ENCODE measurements at places on chromosomes 11 and 22.

- DNase-seq = no peak
Observed at GRCh38 chr11:85040166-85040565, 587.0 kb downstream of the DLG2 start.

- no peak for DNase-seq
Observed at GRCh38 chr11:100434821-100435641, 252.1 kb upstream of the ARHGAP42 start.

DNA sequence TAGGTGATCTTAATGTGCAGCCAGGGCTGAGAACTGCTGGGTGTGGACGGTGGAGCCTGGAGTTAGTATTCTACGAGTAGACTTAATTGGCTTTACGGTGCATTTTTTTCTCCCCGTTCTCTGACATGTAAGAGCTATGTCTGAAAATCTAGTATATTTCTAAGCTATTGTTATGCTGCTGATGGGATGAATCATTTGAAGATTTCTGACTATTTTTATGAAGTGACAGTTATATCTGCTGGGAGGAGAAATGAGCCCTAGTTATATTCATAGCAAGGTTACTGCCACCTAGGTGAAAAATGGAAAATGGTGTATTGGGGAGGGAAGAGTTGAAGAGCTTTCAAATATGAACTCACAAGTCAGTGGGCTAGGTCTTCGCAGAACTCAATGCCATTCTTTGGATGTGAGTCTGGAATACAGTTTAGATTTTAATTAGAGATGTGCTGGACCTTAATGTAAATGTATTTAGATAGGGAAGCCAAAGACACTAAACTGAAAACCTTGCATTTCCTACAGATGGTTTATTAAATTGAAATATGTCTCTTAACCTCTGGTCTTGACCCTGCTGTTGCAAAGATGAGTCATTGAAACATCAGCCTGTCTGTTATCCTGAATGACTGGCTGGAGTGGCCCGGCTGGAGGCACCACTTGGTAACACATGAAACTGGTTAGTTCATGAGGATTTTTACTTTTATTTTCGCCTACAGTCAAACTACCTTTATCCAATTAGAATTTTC is 293.7 kb downstream of the DDX10 start:
- no peak for DNase-seq

DNA sequence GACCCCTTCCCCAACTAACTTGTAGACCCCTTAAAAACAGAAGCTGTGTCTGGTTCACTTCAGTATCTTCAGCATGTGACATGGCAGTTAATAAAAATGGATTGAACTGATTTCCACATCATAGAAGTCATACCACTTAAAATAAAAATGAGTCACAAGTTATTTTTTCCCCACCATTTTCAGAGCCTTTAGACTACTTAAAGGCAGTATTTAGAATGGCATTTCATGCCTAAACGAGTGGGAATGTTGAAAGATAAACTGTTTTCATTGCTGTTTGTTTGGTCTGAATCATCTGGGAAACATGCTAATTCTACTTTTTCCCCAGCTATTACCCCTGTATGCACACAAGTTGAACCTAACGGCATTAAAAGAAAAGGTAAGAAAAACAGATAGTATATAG is 324.0 kb downstream of the RAB38 start:
- no peak for DNase-seq

DNA sequence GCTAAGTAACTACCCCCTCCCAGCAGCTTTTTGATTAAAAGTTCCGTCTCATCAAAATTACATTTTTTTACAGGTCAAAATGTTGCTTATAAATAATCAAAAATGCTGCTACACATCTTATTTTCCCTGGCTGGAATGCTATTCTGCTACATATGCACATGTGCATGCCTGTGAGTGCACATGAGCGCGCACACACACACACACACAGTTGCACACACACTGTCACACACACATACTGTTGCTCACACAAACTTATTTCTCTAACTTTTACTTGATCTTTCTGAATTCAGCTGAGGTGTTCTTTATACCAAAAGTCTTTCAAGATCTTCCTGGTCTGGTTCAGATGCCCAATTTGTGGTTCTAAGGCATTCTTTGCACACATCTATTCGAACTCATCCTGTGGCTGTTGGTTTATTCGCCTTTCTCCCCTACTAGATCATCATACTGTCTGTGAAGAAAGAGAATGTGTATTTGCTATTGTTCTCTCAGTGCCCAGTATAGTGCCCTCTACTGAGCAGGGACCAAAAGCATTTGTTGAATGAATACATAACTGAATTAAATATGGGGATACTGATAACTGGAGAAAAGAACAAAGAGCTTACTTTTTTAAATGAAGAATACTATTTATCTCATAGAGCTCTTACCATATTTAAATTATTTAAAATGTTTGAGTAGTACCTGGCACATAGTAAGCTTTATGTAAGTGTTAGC is 68.1 kb upstream of the CCDC179 start:
- no peak for DNase-seq

GRCh38 chr11:71285111-71285510 is 32.7 kb upstream of the SHANK2 start:
- DNase-seq = no peak

GRCh38 chr11:95557376-95557775 is 232.2 kb downstream of the FAM76B start:
- no peak for DNase-seq

DNA sequence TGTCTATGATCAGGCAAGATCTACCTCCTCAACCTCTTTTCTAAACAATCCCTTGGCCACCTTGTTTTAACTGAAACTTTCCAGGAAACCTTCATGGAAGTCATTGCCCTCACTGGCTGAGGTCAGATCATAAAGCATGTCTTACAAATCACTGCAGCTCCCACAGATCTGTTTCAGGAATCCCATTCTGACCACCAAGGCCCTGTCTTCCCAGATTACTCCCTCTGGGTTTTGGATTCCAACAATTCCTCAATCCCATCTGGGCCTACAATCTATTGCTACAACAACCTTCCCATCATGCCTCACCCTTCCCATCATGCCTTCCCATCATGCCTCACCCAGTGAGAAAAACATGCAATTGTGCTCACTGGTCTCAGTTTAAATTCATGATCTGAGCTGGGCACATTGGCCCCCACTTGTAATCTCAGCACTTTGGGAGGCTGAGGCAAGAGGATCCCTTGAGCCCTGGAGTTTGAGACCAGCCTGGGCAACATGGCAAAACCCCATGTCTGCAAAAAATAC is 15.9 kb downstream of the ADAMTS15 start:
- DNase-seq = no peak

DNA sequence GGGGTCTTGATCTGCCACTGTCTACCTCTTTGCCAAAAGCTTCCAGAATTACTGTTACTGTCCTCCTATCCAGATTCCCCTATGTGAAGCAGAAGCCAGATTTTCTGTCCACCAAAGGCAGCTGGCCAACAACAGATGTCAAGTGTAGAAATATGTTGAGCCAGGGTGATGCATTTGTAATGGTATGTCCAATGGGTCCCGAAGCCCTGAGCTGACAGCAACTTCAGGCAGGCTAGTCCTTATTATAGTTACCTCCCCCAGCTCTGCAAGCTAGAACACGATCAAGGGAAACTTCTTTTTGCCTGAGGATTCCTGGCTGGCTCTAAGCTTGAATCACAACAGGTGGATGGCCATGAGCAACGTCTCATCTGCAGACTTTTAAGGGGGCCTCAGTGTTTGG is 10.2 kb downstream of the PAMR1 start:
- no peak for DNase-seq

- DNase-seq = no peak
Observed at GRCh38 chr22:36162127-36163034, 1.8 kb upstream of the APOL3 start.

- DNase-seq = no peak
Observed at GRCh38 chr22:44543781-44544477, 45.9 kb upstream of the RTL6 start.

DNA sequence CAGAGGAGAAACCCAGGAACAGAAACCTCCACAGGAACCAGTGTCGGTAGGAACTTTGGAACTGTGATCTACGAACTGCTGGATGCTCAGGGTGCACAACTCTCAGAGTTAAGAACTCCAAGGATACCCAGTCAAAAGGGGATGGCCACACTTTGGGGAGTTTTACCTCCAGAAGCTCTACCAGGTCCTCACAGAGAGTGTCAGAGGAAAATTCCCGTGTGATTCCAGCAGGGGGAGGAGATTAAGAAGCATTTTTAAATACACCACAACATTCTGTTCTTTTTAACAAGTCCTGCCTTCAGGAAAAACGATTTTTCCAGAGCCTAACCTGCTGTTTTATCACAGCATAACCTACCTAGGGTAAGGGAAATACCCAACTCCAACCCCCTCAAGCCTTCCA is 104.0 kb downstream of the SOX6 start:
- no peak for DNase-seq

DNA sequence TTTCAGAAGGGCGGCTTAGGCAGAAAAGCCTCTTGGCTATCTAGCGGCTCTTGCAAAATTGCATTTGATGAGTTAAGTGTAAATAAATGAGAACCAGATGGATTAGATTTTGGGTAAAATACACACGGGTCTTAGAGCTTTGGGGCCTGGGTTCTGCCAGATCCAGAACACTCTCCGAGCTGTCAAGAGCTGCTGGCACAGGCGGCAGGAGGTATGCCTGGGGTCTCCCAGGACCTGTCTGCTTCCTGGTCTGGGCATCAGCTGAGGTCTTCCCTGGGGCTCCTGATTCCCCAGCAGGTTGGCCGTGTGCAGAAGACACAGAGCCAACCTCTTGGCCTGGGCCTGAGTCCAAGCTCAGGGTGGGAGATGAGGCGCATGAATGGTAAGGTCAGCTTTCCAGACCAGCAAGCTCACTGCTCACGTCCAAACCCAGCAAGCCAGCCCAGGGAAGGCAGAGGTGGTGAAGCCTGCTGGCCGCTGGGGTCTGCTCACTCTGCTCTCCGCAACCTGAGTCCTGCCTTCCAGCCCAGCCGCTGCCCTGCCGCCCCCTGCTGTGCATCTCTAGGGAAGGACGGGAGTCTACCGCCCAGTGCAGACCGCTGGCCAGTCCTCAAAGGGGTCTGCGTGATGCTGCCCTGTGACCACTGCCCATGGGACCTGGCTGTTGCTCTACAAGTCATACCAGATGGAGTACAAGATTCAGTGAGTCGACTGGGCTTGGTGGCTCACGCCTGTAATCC is 44.9 kb downstream of the SCUBE1 start:
- no peak for DNase-seq

- no peak for DNase-seq
Observed at GRCh38 chr11:120540744-120541465, 29.4 kb downstream of the GRIK4 start.

DNA sequence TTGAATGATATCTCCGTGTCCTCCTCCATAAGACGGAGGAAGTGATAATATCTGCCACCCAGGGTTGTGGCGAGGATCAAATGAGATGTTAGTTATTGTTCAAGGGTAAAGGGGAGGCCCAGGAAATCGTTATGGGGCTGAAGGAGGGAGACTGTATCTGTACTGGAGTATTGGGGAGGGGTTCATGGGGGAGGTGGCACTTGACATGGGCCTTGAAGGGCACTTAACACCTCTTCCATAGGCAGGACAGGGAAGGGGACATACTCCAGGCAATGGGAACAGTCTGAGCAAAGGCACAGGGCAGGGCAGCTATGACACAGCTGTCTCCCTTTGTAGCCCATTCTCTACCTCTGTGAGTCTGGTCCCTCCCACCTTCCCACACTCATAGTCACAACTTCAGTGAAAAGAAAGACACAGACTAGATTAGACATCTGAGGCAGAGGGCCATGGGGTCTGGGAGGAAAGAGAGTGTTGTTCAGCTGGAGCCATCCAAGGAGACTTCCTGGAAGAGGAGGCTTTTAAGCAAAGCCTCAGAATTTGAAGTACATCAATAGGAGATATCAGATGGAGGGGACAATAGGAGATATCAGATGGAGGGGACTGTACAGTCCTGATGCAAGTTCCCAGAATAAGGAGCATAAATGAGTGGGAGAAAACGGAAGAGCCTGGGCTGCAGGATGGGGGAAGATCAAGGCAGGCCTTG is 15.8 kb upstream of the DGKZ start:
- no peak for DNase-seq

GRCh38 chr11:91641153-91641552 is 583.5 kb upstream of the FAT3 start:
- no peak for DNase-seq

- DNase-seq = no peak
Observed at GRCh38 chr22:17199003-17199731, 20.1 kb downstream of the ADA2 start.

DNA sequence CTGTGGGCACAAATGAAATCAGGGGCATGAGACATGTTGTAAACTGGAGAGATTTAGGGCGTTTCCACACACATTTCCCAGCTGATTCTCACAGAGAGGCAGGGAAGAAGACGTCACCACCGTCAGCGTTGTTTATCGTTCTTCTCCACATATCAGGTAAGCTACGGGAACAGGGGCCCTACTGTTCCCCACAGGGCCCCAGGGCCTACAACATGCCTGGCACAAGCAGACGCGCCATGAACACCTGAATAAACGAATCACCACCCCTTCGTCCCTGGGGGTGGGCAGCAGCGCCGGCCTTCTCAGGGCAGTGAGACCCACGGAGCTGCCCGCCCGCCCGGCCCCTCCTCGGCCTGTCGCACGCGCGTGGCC is 342 bp downstream of the EFCAB6 start:
- no peak for DNase-seq

Measured in stimulated activated CD4-positive, alpha-beta T cell treated with anti-CD3 and anti-CD28 coated beads, Interleukin-1b, Interleukin-23, amount 100 ng/mL, for 24 hours (primary cell).